ENCODE measurements at places on chromosomes 2 and 18.

- no peak for DNase-seq
Measured at GRCh38 chr2:17643031-17643615, 102.6 kb downstream of the VSNL1 start.

- DNase-seq = no peak
Measured at GRCh38 chr18:77993188-77993981, 743.7 kb downstream of the GALR1 start.

- DNase-seq = no peak
Measured at GRCh38 chr2:190881084-190881597, 520 bp downstream of the GLS start.

GRCh38 chr2:113795405-113795920 lies 39.0 kb upstream of the SLC35F5 start:
- DNase-seq = no peak

Data from MM.1S (cell line).